Activated CD4-positive, alpha-beta T cell treated with anti-CD3 and anti-CD28 coated beads, Interleukin-2, amount 50 U/mL, for 24 hours (primary cell): ENCODE measurements at places on chromosomes 2 and 18.

DNA sequence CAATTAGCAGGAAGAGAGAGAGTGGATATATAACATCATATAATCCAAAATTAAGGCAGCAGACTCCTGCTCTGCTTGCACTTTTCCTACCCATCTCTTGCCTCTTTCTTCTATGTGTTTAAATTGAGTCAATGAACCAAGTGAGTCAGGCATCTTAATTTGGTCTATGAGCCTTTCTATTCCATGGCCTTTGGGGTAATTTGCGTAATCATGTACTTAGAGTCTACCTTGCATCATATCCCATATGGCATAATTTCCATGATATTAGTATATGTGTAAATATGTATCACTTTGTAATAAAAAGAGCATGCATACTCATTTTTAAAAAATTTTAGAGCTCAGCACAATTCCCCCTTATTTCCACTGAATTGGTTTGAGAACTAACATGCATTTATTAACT is 555.2 kb downstream of the STK39 start:
- no peak for DNase-seq

GRCh38 chr18:6792391-6792790 is 62.9 kb downstream of the ARHGAP28 start:
- no peak for DNase-seq

DNA sequence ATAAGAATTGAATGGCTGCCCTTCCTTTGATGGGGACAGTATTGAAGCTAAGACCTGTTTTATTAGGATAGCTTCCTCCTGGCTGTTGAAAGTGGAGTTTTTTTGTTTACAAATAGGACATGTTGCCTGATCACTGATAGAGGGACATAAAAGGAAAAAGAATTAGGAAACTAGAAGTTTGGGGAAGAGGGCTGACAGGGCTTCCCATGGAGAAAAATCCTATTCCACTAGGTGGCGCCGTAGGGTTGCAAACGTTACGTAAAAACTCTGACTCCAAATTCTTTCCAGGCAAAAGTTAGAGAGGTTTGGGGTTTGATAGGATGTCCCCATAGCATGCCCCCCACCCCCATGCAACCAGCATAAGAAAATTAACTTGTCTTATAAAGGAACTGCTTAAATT is 11.1 kb upstream of the RBFA start:
- DNase-seq = no peak

DNA sequence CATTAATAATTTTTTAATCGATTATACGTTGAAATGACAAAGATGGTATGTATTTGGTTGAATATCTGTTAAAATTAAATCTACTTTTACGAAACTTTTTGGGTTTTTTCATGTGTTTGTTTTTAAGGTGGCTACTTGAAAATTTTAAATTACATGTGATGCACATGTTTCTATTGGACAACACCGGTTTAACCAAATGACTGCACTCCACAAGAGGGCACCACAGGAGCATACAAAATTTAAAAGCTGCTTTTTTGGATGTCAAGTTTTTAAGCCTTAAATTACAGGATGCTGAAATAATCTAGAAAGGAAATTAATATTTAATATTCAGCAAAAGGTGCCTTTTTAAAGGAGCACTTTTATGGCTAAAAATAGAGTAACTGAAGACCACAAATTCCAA is 98.7 kb downstream of the ACVR1 start:
- DNase-seq = peak; percentile 10

- no peak for DNase-seq
These were observed 57.1 kb upstream of the PAX3 start for GRCh38 chr2:222355860-222356259.

GRCh38 chr2:67600222-67600871 is 203.2 kb downstream of the ETAA1 start:
- no peak for DNase-seq

DNA sequence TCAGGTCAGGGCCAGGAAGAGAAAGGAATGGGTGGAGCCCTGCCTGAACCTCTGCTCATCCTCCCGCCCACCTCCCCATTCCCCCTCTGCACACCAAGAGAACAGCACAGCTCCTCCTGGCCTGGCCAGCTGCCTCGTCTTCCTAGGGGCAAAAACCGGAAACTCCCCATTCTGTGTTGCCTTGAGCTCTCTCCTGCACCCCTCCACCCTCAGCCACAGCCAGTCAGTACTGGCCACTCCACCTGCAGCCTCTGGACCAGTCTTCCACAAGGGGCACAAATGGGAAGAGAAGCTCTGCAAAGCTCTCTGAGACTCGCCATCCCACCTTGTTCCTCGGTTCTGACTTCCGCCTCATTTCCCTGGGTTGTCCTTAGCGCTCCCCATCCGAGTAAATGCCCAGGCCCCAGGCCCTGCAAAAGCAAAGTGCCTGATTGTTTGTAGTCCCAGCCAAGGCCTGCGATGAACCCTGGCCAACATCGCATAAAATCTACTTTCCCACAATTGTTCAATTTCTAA is 39.3 kb upstream of the SLC35G4 start:
- no peak for DNase-seq

GRCh38 chr18:10050956-10051355 is 137.1 kb downstream of the VAPA start:
- DNase-seq = no peak

DNA sequence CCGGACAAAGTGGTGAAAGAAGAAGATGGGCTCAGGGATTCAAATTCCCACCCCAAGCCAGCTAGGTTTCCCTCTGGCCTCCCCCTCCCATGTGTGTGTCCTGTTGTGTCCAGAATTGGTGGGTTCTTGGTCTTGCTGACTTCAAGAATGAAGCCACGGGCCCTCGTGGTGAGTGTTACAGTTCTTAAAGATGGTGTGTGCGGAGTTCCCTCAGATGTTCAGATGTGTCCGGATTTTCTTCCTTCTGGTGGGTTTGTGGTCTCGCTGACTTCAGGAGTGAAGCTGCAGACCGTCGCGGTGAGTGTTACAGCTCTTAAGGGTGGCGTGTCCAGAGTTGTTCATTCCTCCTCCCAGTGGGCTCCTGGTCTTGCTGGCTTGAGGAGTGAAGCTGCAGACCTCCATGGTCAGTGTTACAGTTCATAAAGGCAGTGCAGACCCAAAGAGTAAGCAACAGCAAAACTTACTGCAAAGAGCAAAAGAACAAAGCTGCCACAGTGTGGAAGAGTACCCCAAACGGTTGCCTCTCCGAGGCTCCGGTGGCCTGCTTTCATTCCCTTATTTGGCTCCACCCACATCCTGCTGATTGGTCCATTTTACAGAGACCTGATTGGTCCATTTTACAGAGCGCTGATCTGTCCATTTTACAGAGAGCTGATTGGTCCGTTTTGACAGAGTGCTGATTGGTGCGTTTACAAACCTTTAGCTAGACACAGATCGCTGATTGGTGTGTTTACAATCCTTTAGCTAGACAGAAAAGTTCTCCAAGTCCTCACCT is 37.7 kb upstream of the KLF11 start:
- DNase-seq = no peak

GRCh38 chr2:150162241-150162942 is 325.1 kb downstream of the RND3 start:
- DNase-seq = no peak

GRCh38 chr2:97931118-97931857 is 64.5 kb downstream of the TMEM131 start:
- no peak for DNase-seq

DNA sequence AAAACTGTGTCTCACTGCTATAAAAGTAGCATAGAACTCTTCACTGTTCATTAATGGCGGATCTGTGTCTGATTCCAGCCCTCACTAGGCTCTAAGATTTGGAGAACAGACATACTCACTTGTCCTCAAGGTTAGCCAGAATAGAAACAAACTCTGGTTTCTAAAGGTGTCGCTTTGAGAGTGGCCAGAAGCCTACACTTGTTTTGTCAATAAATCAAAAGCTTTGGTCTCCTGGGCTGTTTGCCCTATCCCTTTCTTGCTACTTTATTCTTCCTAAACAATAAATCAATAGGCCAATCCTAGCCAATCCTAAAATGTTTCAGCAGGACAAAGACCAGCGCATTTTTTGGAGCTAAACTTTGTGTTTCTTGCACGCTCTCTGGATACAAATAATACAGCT is 1064.6 kb upstream of the CHAC2 start:
- no peak for DNase-seq

DNA sequence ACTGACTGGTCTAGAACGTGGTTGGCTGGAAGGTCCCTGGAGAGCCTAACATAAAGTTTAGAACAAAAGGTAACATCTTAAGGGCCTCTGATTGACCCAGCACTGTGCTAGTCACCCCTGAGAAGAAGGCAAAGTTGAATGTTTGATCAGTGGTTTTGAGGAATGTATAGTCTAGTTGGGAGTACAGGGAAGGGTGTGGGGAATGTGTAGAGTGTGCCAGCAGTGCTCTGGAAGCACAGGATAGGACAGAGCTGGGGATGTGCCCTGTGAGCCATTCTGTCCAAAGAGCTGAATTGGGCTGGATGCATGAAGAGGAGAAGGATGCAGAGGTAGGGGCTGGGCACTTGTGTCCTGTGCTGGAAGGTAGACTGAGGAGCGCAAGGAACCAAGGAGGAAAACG is 41.0 kb upstream of the DOCK10 start:
- no peak for DNase-seq

- DNase-seq = no peak
These were observed 34.6 kb upstream of the WDR75 start for GRCh38 chr2:189406586-189407233.
